ENCODE measurements at places on chromosomes 16 and 17.

GRCh38 chr17:28744104-28744971 lies 527 bp downstream of the TRAF4 start:
- peak; percentile 87 for DNase-seq

DNA sequence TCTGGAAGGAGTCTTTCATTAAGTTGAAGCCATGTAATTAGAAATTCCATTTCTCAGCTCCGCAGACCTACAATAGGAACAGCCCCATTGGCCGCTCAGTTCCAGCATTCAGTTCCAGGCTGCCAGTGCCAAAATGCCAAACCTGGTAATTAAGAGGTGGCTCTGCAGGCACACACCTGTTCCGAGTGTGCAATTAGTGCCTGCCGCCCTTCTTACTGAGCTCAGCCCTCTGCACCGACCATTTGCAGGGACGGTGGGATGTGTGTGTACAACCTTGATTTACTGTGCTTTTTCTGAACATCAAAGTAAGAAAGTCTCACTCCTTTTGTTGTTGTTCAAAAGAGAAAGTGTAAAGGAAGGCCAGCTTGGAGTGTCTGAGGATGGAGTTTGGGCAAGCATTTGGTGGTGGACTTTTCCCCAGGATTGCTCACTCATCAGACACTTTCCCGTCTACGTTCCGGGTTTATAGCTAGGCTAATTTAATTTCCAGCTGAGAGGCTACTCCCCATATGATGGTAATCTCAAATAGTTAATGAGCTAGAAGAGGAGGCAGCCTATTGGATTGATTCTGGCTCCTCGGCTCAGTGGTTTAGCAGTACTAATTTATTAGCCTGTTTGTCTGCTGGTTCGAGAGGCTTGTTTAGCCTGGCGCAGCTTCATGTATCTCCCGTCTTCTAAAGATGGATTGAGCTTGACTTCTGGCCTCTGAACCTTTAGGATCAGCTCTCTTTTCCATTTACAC lies 20.0 kb downstream of the HS3ST3B1 start:
- no peak for DNase-seq

- no peak for DNase-seq
These were observed 32.4 kb downstream of the DCAKD start for GRCh38 chr17:45018848-45019711.

GRCh38 chr16:70661534-70661917 lies 15.2 kb downstream of the IL34 start:
- no peak for DNase-seq

DNA sequence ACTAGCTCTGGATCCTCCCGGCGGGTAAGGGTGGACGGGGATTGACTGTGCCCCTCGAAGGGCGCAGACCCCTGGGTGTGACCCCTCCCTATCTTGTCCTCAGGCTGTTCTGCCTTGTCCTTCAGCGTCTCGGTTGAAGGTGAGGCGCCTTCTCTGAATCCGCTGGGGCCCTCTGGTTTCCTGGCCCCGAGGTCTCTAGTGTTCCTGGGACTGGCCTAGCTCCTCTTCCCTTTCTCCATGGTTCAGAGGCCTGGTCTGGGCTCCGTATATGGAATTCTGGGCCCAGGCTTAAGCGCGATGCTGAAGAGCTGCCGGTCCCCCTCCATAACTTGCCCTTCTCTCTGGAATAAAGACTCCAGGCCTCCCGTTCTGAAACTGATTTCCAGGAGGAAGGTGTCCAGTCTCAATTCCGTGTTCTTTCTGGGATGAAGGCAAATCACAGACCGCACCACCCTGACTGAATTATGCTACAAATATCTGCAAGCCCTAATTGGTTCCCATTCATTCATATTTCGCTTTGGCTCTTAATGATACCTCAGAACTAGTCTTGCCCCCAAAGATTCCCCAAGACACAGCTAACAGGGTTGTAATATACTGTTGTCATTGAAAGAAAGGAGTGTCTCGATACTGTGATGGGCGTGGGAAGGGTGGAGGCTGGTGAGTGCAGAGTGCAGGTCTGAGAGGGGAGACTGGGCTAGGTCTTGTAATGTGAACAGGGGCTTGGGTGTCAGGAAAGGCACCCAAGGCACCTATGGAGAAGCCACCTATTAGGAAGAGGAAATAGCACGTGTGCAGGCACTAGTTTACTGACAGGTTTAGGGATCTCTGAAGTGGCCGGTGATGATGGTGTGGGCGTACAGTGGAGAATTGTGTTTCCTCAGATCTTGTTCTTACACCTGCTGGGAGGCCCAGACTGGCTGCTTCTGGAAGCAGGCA lies 851 bp downstream of the EDC4 start:
- no peak for DNase-seq

- DNase-seq, result no peak
These were observed 72.9 kb downstream of the CYTH1 start for GRCh38 chr17:78709119-78709681.

- DNase-seq, result no peak
These were observed 220.3 kb upstream of the IRX3 start for GRCh38 chr16:54506741-54507500.

Data from H9 (cell line).